NCI-H2171 treated with DMSO at 0.1 percent for 48 hours (cell line): ENCODE measurements at places on chromosomes 2 and 18.

DNA sequence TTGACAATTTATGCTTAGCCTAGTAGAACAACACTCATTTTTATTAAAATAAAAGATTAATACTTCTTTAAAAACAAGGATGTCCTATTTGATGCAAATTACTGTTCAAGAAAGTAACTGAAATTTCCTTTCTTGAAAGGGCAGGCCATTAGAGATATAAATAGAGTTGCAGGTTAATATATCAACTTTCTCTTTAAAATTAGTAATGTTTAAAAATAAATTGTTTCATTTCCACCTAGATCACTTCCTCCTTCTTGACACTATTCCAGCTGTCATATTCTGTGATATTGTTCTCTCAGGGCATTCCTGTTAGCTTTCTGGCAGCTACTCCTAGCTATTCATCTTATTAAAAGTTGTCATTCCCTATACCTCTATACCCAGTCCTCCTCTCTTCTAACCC, 357.9 kb upstream of the NRP2 start:
- DNase-seq, result no peak

- DNase-seq, result no peak
Measured at GRCh38 chr2:21103274-21103891, 20.4 kb upstream of the TDRD15 start.

DNA sequence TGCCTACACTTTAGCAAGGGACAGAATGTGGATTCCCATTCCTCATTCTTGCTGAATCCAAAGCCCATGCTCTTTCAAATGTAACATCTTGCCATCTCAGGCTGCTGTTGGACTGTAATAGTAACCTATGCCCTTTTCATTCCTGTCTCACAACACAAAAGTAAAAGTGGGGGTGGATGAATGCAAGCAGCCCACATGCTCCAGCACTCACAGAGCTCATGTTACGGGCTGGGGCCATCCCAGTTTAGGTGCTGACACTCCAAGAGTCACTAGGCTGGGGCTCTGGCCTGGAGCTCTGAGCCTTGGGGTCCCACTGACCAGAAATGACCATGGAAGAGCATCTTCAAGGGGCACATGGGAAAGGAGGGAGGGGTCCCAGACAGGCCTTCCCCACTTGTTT, 47.6 kb downstream of the CCBE1 start:
- DNase-seq, result no peak

DNA sequence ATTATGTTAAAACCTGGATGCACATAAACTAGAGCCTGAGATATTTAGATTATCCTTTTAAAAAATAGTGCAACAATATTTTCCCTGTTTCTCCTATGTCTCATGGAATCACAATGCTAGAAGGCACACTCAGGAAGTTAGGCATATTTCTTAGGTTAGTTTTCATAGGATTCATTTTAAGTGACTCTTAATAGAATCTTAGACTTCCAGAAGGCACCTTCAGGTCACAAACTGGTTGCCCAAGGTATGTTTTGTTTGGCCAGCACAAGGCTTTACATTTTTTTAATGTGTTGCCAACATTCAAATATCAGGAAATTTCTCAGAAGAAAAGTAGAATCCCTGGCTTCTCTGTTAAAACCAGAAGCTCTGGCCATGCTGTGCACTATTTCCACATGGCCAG, 129.3 kb downstream of the LNPK start:
- no peak for DNase-seq

- no peak for DNase-seq
Measured at GRCh38 chr2:174028935-174029334, 63.8 kb upstream of the SP3 start.

- DNase-seq, result no peak
Measured at GRCh38 chr2:121599963-121600651, 49.2 kb downstream of the CLASP1 start.

- DNase-seq, result no peak
Measured at GRCh38 chr2:113175736-113176695, 2.2 kb downstream of the PSD4 start.

GRCh38 chr2:88127888-88128653, at the start of gene FABP1:
TSS of gene FABP1 (minus strand) at chr2:88128062. CDS start at chr2:88128017, 45 bp downstream.
- DNase-seq, result no peak

DNA sequence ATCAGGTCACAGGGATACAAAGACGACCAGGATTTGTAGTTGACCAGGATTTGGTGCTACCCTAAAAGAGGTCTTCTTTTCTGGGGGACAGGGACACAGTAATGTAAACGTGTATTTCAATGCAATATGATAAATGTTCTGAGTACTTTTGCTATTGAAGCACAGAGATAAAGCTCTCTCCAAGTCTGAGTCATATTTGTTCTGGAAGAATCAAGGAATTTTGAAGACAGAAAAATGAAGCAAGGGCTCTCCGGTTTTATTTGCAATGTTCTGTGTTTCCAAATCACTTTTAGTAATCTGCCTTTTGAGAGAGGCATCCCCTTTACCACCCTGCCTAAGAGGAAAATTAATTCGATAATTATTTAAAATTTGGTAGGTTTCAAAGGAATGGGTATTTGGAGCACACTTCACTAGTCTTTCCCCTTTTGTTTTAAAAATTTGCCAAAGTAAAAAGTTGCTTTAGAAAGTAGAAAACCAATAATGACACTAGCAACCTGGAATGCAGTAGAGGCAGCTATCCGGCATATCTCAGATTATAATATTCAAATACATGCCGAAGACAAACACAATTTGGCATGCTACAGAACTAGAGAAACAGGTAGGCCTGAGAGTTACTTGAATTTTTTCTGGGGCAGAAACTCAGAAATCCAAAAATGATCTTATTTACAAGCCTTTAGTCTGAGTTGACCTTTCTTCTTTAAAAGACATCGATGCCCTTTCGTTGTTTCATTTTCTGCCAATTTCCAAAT, 82.7 kb downstream of the MREG start:
- DNase-seq, result no peak

DNA sequence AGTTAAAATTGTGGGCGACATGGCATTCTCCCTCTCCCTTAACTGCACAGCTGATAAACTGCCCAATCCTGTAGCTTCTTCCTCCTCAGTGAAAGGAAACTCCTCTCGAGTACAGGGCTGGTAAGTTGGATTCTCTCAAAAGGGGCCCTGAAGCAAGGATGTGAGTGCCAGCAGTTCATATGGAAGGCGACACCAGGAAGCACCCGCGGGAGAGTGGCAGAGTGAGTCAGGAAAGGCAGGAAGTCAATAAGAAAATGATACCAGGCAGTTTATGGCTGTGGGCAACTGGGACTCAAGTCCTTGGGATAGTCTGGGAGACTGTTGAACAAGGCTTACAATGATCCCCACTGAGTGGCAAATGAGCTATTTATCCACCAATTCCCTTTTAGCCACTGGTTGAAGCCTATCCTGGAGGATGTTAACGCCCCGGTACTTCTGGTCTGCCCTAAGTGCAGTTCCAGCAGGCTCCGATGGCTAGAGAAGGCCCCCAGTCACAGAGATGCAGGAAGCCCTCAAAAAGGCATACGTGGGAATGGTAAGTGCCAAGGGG, 34.8 kb downstream of the ABHD3 start:
- DNase-seq, result peak; percentile 4

DNA sequence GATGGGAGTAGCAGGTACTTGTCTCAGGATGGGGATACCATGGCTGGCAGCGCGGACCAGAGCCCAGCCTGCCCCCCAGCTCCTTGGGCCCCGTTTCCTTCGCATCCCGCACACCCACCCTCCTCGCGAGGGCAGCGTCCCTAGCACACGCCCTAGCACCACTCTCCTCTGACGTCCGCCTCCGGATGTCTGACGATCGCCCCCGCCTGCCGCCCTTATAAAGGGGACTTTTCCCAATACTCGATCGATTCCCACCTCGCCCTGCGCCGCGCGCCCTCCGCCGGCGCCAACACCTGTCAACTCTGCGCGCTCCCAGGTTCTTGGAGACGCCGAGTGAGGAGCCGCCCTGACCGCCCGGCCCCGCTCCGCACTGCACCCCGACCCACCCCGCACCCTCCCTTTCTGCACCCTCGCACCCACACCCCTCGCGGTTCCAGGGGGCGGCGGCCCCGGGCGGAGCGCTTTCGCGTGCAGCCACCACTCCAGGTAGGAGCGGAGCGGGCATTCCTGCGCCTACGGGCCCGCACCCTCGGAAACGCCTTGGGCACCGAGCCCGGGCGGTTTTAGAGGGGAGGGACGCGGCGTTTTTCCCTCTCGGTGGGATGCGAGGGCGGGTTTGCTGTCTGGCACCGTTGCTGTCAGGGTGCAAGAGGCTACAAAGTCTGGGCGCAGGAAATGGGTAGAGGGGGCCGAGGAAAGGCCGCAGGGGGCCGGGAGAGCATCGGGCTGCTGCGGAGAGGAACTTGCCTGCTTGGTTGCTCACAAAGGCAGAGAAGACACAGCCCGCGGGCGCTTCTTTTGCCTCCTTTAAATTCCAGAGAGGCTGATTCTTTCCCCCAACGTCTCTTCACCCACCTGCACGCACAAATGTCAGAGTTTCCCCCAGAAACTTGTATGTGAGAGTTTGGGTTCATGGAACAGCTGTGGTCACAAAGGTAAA, at the start of gene SLC5A7:
Gene SLC5A7, plus strand, starts transcription at position 247 of the 940 bp plus-strand sequence. CDS start 1,632 bp downstream, outside the sequence.
- DNase-seq, result peak; percentile 6

DNA sequence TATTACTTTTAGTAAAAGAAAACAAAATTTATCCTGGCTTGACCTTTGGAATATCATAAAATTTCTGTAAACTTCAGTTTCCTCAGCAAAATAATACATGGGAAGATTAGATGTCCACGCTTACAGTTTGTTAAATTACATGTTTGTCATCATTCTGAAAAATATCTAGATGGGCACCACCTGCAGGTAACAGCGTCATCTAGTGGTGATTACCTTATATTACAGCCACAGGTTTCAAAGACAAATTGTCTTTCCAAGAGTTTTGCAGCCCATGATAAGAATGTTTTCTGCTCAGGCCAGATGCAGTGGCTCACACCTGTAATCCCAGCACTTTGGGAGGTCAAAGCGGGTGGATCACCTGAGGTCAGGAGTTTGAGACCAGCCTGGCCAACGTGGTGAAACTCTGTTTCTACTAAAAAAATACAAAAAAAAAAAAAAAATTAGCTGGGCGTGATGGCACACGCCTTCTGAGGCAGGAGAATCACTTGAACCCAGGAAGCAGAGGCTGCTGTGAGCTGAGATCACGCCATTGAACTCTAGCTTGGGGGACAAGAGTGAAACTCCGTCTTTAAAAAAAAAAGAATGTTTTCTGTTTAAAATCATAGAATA, 96.3 kb upstream of the RASGRP3 start:
- no peak for DNase-seq

DNA sequence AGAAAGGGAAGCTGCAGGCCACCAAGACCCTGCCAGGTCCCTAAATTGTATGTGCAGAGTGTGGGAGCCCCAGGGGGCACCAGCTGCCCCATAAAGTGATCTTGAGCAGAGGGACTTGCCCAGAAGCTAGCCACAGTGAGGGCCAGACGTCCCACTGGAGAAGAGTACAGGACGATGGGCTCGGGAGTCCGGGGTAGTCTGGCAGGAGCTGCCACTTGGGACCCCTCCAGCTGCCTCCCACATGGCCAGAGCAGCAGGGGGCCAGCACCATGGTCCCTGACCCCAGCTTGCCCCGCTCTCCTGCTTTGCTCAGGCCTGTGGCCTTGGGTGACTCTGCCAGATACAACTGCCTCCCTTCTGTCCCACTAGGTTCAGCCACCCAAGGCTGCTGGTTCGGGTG, 11.7 kb upstream of the LOXHD1 start:
- DNase-seq, result no peak

GRCh38 chr18:67468038-67468437, 48.5 kb downstream of the DSEL start:
- DNase-seq, result no peak

GRCh38 chr18:37272226-37272625, 293.4 kb downstream of the CELF4 start:
- peak; percentile 90 for DNase-seq

- no peak for DNase-seq
Measured at GRCh38 chr2:54952978-54953456, 97.2 kb downstream of the RTN4 start.

- no peak for DNase-seq
Measured at GRCh38 chr2:183543731-183544130, 419.5 kb downstream of the NUP35 start.

DNA sequence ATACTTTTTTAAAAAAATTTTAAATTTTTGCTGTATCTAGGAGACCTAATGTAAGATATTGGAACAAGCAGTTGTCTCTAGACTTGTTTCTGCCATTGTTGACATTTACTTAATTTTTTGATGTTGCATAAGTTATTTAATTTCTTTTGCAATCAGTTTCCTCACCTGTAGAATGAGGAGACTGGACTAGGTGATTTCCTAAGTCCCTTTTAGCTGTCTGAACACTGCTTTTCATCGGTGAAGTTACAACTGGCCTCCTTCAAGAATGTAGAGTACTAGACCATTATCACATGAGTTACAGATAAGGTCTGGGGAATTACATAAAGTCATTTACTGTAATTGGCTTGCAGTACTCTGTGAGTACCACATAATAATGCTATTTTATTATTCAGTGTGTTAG, 147.6 kb downstream of the LTBP1 start:
- no peak for DNase-seq

DNA sequence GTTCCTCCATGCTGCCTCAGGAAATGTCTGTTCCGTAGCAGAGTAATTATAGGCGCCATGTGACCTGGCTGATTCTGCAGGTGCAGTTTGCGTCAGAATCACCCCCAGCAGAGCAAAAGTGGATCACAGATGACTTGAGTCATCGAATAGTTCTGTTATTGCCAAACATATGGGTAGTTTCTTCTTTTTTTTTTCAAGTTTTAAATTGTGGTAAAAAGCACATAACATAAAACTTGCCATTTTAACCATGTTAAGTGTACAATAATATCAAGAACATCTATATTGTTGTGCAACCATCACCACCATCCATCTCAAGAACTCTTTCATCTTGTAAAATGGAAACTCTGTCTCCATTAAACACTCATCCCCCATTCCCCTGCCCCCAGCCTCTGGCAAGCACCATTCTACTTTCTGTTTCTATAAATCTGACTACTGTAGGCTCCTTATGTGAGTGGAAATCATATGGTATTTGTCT, 177.7 kb upstream of the TWIST2 start:
- DNase-seq, result no peak

DNA sequence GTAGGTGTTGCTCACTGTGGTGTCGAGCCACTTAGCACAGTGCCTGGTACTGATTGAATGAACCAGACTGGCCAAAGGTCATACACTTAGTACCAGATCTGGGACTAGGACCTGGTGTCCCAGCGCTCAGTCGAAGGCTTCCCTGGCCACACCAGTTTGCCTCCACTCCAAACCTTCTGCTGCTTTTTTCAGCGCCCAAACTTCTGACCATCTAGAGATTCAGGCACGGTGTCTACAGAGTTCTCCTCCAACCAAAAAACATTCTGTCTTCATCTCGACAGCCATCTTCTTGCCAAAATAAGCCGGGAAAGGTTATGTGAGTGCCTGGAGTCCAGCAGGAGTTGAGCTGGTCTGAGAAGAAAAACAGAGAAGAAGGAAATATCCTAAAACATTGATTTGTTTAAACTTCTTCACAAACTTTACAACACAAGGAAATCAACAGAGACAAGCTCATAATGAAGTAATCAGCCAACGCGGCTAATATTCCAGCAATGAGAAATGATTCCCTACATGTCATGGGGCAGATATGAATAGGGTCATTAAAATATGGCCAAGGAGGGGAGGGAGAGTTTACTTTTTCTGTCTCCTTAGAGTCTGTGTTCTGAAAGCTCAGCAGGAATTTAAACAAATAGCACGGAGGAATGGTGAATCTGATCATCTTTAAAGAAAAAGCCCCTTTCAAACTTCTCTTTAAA, 2.3 kb upstream of the GLI2 start:
- DNase-seq, result no peak

GRCh38 chr2:169509955-169510354, 453 bp downstream of the KLHL41 start:
- DNase-seq, result no peak

- no peak for DNase-seq
Measured at GRCh38 chr2:223503746-223504145, 98.4 kb downstream of the SCG2 start.
